ENCODE measurements at places on chromosomes 6 and 20.

- DNase-seq = no peak
These were observed 273.1 kb downstream of the HAO1 start for GRCh38 chr20:7667194-7667593.

DNA sequence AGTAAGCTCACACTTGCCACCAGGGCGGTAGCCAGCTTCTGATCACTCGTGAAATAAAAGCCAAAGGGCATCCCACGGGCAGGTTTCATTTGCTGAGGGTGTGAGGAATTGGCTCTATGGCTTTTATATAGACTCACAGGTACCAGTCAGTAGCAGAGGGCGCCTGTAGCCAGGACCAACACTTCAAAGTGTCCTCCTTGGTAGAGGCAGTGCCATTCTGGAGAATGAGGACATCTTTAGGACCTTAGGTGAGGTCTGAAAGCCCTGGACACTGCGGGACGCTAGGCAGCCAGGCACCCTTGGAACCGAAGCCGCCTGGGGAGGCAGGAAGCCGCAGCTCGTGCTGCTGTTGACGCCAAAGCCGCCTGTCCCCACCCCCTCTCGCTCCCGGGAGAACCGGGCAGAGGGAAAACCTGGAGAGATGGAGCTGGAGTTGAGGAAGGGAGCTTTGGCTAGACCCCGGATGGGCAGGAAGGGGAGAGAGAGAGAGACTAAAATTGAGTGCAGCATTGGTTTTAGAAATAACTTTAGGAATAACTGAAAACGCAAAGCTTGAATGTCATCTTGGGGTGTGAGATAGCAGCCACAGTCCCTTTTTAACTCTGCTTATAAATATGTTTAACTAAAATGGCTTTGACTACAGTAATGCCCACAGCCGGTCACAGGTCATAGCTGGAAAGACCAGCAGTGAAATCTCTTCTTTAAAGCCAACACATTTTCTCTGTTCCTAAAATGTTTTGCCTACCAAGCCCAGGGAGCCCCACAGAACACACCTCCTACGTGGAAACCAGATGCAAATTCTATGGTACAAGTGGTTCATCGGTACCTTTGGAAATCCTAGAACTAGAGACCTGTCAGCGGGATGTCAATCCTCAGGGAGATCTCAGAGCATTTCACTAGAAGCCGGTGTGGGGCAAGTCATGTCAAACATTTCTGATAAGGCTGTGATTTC lies 128.5 kb upstream of the CDYL start:
- peak; percentile 57 for DNase-seq

DNA sequence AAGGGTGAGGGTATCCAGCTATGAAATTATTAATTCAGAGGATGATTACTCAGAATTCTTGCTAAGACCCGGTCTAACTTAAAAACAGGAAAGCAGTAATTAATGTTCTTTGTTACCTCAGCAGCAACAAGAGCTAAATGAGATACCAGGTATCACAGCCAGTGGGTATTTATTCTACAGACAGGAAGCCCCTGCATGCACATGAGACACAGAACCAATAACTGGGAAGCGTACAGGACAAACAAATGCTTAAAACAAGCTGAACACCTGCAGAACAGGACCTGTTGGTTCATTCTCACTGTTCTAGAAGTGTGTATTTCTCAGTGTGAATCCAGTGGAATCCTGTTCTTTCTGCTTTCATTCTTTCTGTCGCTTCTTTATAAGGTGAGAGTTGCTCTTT lies 30.9 kb downstream of the SCML4 start:
- DNase-seq = no peak

DNA sequence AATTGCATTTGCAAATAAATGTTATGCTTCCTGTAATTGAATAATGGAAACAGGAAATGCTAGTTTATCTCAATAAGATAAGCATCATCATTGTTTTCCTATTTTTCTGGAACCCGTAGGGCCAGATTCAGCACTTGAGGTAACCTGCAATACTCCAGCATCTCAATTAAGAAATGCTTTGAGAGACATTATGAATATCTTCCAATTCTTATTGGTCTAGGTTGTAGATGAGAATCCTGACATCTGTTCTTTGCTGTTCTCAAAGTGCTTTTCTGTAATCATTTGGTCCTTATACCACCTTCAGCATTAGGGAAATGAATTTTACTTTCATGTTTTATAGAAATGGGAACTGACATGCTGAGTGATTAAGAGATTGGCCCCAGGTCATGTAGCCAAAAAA lies 428.3 kb downstream of the CBLN4 start:
- no peak for DNase-seq

GRCh38 chr6:139446768-139447655 lies 72.6 kb upstream of the CITED2 start:
- DNase-seq = no peak

All from hematopoietic multipotent progenitor cell treated with erythropoietin and hydrocortisone succinate and interleukin-3 and kit ligand, for 6 days (in vitro differentiated cells).